Activated CD4-positive, alpha-beta T cell treated with anti-CD3 and anti-CD28 coated beads, Interleukin-2, amount 10 ng/mL, durations not matched to agents 7 days and 5 days (primary cell): ENCODE measurements at places on chromosomes 12 and 14.

GRCh38 chr14:67166450-67166853, 22.8 kb upstream of the GARIN2 start:
- peaks cover 8% of the 10 kb centered on the region for H3K4me1 ChIP-seq
- peak; percentile 61 for DNase-seq

DNA sequence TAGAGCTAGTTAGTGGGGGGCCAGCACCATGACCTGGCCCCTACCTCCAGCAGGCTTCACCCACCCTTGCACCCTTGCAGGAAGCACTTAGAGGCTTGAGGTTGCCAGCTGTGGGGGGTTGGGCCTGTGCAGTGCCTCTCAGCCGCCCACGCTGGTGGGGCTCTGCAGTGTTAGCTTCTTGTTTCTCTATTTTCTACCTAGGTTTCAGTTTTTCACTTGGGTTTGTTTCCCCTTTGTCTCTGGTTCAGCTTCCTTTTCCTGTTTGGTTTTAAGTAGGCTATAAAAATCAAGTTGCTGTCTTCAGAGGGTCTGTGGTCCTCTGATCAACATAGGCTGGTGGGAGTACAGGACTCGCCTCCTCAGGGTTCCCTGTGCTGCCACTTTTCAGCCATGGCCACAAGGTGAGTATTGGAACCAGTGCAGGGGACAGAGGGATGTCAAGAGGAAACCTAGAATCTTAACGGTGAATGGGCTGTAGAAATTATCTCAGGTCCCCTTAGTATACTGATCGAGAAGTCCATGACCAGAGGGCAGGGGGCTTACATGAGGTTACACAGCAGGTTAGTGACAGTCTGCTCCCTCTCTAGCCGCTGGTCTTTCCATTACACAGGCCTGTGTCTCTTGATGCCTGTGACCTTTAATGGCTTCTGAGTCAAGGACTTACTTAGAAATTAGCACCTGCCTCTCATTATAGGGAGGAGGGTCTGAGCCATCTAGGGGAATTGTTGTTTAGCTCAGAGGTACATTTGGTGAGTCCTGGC, at the start of gene EVL:
EVL (plus strand) TSS at position 312 of the 761 bp plus-strand sequence; CDS start at position 391, 79 bp downstream.
- peaks cover 52% of the 10 kb centered on the region for H3K36me3 ChIP-seq
- DNase-seq, result peak; percentile 85
- H3K4me1 ChIP-seq, result peaks cover 46% of the 10 kb centered on the region
- H3K4me3 ChIP-seq, result peak within 1 kb of the TSS; percentile 92
- H3K27ac ChIP-seq, result peak within 1 kb of the TSS; percentile 98

DNA sequence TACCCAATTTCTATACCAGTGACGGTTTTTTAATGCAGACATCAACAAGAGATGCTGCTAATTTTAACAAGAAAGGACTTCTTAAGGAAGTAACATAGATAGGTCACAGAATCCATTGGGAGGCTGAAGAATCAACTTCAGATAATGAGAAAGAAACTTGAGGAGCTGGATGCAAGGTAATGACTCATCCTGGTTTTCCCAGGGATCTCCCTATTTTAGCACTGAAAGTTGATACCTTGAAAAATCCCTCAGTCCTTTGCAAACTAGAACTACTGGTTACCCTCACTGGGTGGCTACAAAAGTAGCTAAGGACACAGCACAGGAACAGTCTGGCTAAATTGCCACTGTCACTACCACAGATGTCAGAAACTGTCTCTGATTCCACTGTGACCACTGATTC, 561.9 kb downstream of the FLRT2 start:
- no peak overlapping the region for H3K27ac ChIP-seq

DNA sequence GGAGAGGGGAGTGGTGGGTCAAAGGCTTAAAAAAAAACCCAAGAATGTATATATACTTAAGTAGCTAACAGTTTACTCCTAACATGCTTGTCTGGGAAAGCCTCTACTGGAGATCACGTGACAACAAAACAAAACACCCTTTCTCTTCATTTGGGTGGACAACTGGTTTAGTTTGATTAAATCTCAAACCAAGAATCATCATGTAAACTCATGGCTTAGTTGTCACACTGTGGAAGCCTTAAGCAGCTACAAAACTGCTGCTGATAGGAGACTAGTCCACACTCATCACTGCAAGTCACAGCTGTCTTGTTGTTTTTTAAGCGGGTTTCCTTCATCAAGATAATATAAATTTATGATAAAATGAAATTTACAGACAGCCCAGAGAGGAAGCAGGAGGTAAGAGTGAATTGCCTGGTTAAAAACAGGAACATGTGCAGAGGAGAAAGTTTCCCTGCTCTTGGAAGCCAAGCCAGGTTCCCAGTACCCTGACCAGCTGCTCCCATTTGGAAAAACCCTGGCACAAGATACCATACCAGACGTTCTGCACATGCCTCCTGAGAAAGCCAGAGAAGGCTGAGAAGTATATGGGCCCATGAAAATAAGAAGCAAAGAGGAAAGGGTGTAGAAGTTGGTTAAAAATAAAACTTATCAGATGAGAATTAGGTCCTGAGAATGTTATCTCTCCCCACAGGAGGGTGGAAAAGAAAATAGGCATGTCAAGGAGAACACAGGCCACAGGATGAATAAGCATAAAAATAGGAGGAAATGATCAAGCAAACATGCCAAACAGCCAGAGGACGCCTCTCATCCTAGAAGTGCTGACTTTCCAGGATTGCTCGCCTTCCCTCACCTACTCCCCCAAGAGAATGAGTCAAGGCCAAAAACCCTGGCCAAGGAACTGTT, 34.0 kb downstream of the EGLN3 start:
- peaks cover 10% of the 10 kb centered on the region for H3K4me1 ChIP-seq
- DNase-seq, result no peak
- peaks cover 3% of the 10 kb centered on the region for H3K27me3 ChIP-seq

DNA sequence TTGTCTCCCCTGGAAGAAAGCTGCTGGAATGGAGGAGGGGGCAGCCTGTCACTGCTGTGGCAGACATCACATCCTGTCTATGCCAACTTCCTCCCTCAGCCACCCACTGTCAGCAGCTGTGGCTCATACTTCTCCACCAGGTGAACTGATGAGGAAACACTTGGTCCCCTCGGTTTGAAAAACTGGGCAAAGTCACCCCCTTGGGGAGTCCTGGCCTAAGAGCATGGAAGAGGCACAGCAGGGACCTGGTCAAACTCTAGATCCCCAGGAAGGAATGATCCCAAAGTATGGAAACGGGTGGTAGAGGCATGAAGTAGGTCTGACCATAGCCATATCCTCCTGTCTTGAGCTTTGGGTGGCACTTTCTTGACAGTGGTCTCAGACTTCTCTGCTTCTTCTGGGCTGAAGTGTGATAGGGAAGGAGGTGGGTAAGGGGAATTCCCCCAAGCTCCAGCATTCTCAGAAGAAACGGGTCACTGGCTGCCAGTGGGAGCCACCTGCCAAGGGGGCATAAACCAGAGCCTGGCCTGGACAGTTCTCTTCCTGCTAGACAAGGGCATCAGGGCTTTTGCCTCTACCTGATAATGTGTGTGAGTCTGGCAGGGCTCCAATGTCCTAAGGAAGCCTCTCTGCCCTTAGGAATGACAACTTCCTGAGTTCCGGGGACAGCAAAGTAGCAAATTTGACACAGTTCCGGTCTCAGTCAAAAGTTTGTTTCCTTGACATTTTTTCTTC, 36.0 kb downstream of the FMNL3 start:
- DNase-seq, result peak; percentile 71
- H3K4me3 ChIP-seq, result peak overlapping the region; percentile 63
- peaks cover 86% of the 10 kb centered on the region for H3K4me1 ChIP-seq
- peak overlapping the region; percentile 95 for H3K27ac ChIP-seq
- no peaks in the 10 kb centered on the region for H3K27me3 ChIP-seq

DNA sequence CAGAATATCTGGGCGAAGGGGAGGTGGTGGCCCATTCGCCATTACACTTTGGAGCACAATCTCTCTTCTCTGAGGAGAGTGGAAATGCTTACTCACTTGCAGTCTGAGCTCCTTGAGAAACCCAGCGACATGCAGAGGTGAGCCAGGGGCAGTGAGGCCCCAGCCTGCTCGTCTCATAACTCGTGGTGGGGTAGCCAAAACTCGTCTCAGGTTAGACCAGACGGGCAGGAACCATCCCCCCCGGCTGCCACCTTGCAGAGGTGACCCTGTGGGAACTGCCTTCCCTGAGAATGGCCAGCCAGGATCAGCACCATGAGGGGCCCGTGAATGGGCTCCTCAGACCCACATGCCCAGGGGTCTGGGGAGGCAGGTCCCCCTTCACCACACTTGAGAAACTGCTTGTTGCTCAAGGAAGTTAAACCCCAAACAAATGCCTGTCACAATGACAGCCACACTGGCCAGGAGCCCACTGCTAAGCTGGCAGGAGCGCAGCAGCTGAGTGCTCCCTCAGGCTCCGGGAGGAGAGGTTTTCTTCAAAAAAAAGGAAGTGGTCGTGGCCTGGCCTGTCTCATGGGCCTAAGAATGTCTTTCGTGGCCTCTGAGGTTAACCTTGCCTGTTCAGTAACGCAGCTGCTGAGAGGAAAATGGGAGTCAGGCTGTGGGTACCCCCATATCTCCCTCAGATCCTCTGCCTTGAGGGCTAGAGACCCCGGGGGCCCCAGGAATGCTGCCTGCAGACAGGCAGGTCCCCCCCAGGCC, 9.2 kb upstream of the ALDH2 start:
- no peak overlapping the region for H3K4me3 ChIP-seq
- DNase-seq, result peak; percentile 40
- H3K27ac ChIP-seq, result peak overlapping the region; percentile 64
- peaks cover 6% of the 10 kb centered on the region for H3K36me3 ChIP-seq

DNA sequence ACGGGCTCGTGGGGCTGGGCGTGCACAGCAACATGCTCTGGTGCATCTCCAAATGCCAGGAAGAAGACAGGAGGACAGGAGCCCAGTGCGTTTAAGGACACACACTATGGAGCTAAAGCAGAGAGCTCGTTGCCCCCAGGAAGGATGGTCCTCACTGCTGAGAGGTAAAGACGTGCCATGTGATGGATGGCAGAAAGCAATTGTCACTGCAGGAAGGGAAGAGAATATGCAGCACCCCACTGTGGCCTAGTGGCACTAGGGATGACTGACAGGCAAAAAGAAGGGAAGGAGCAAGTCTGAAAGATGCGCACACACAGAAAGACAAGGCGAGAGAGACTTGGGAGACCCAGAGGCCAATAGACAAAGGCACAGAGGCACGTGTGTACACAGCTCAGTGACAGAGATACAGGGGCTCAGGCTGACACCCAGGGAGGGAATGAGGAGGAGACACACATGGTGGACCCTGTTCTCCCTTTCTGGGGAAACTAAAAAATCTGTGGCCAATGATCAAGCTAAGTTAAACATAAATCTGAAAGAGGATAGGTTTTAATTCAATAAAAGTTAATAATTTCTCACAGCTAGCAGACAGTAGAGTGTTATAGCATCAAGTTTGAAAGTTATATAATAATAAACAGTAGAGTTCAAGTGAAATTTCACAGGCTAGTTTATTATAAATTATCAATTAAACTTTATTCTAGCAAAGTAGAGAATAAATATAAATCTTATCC, 78.8 kb downstream of the CRACR2A start:
- H3K27me3 ChIP-seq, result no peaks in the 10 kb centered on the region
- peak overlapping the region; percentile 66 for H3K27ac ChIP-seq
- DNase-seq, result no peak
- H3K4me1 ChIP-seq, result peaks cover 10% of the 10 kb centered on the region

DNA sequence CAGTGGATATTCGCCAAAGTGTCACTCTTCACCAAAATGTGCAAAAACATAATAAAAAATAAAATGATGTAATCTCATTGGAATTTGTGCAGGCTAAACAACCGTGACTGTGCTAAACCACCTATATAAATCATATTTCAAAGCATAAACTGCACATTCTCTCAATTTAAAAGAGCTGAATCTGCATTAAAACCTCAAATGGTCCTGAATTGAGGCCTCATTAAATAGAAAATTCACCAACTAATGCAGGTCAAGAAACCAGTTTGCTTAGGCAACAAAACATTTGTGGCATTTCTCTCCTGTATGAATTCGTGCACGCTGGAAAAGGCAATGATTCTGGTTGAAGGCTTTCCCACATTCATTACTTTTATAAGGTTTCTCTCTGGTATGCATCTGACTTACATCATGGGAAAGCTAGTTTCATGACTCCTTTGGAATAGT, 80.1 kb upstream of the IFNG-AS1 start:
- no peak for DNase-seq
- no peaks in the 10 kb centered on the region for H3K4me1 ChIP-seq
- H3K27ac ChIP-seq, result no peak overlapping the region
- peaks cover 1% of the 10 kb centered on the region for H3K27me3 ChIP-seq
- no peaks in the 10 kb centered on the region for H3K36me3 ChIP-seq

- H3K27me3 ChIP-seq, result peaks cover 8% of the 10 kb centered on the region
- no peaks in the 10 kb centered on the region for H3K4me1 ChIP-seq
- H3K36me3 ChIP-seq, result no peaks in the 10 kb centered on the region
Measured at GRCh38 chr14:90168425-90169105, 87.8 kb upstream of the PSMC1 start.

DNA sequence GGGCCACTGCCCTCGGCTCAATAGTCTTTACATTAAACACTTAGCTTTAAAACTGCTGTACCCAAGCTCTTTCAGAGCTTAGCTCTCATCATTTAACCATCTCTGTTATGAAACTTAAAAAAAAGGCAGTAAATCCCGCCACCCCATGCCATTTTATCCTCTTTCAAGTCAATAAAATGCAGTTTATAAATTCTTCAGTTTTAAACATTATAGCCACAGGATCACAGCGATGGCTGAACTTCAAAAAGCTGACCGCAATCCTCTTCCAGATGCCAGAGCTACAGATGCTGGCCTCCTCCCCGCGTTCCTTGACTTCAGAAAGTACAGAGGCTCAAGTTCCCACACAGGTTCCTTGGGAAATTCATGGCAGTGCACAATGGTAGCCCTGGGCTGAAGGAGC, 4.2 kb downstream of the OR10G3 start:
- DNase-seq, result no peak
- no peak overlapping the region for H3K4me3 ChIP-seq
- no peak overlapping the region for H3K27ac ChIP-seq
- no peaks in the 10 kb centered on the region for H3K4me1 ChIP-seq

DNA sequence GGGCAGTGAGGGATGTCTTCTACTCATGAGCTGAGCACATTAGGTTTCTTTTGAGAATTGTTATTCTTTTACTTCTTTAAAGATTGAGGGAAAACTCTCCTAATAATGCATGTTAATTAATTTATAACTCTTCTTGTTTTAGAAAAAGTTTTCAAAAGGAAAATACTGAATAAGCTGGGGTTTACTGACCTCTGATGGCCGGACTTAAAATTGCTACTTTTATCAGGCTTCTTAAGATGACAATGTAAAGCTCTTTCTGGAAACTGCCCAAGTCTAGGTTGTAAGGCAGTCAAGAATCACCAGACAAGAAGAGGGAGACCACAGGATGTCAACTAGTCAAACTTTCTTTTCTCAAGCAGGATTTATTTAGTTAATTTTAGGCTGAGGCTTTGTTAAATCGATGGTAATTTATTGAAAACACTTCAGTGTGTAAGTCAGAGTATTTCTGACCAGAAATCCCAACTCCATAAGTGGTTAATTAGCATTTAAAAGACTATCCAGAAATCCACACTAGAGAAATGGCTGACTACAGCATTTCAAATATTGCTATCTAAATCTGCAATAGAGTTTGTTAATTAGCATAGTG, 82.1 kb downstream of the AVPR1A start:
- H3K36me3 ChIP-seq, result no peaks in the 10 kb centered on the region
- no peaks in the 10 kb centered on the region for H3K4me1 ChIP-seq
- H3K27ac ChIP-seq, result no peak overlapping the region
- no peaks in the 10 kb centered on the region for H3K27me3 ChIP-seq
- no peak overlapping the region for H3K4me3 ChIP-seq
- no peak for DNase-seq
